ENCODE measurements at places on chromosomes 6 and 20.
A peak's percentile ranks its signal among the peaks of the same experiment; 100 is the strongest.

DNA sequence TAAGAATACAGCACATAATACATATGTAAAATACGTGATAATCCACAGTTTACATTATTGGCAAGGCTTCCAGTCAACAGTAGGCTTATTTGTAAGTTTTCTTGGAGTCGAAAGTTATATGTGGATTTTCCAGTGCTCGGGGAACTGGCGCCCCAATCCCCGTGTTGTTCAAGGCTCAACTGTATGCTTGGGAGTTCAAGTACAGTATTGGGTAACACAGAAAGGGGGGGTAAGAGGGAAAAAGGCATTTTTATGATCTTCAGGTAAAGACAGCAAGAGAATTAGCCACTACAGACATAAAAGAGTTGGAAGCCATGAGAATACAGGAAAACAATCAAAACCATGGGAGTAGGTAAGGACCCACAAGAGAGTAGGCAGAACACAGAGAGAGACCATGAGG is 16.4 kb downstream of the PSMB1 start:
- DNase-seq = no peak

DNA sequence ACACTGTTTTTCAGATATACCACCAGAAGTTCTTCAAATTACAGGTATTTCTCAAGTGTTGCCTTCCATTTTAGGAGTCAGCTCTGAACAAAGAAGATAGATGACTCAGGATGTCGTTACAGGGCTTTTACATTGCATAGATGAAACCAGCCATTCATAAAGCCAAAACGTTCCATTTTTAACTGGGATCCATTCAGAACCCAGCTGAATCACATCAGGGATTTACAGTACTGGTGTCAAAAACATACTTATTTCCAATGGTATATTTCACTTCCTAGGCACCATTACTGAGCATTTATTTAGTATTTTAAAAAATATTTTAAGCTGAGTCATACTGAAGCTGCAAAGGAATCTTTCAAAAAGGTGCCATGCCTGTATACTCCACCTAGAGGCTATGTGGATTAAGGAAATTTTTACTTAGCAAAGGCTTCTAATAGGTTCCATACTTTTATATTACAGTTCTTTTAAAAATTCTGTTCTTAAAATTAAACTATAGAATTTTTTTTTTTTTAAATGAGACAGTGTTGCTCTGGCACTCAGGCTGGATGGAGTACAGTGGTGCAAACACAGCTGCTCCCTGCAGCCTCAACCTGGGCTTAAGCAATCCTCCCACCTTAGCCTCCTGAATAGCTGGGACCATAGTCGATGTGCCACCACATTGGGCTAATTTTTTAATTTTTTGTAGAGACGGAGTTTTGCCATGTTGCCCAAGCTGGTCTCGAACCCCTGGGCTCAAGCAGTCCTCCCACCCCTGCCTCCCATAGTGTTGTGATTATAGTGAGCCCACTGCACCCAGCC is 2.6 kb downstream of the ASF1A start:
- no peak for DNase-seq

DNA sequence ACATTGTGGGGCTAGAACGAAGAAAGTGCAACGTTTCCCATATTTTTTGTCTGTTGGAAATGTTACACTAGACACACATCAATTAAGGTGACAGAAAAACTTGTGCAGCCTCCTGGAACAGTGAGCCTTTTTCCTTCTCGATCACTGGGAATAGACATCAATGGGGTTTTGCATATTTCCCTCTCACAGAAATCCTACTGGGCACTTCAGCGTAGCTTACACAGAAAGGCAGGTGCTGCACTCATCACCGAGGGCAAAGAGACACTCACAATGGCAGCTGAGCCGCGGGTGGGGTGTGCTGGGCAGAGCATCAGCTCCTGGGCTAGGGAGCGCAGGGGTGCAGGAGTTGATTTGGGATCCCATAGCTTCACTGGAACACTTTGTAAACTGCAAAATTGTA is 64.5 kb downstream of the THBS2 start:
- DNase-seq = peak; percentile 64

DNA sequence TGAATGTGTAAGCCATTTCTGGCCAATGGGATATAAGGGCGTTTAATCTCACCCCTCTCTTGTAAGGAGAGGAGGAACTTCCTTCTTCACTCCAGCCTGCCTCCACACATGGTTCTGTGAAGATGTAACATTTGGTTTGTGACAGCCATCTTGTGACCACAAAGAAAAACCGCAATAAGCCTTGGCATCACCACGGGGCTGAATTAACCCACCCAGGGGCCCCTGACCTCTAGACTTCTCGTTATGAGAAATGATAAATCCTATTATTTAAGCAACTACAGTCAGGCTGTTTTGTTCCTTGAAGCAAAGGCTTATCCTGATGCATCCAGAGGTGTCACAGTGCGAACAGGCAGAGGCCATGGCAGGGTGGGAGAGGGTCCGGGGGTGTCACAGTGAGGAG is 139.7 kb downstream of the CDC5L start:
- no peak for DNase-seq

DNA sequence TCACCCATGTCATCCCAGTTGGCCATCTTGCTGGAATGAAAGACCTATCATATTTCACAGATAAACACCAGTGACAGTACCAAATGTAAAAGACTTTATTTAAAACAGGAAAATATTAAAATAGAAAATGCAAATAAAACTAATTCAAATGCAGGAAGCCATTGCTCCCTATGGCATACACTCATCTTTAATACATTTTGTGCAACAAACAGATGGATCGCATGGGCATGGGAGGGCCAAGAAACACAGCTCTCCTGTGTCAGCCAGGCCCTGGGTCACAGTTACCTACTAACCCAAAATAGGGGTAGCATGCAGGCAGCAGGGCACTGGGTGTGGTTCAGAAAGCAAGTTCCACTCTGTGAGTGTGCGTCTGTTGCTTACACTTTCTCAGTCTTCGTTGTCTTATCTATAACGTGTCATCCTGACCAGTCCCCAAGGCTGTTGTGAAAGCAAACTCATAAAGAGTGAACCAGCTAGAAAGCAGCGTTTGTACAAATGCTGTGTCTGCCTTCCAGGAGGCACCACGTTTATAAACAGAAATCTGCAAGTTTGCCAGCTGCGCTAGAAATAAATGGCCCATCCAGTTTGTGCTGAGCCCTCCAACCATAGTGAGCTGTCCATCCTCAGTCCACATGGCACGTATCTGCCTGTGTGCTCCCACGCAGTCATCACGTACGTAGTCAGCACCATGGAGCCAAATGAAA is 180.5 kb downstream of the SYNDIG1 start:
- no peak for DNase-seq

GRCh38 chr6:13715444-13715883 is 3.8 kb upstream of the RANBP9 start:
- no peak for DNase-seq

- DNase-seq = no peak
Observed at GRCh38 chr6:99297006-99297405, 52.5 kb downstream of the FAXC start.

DNA sequence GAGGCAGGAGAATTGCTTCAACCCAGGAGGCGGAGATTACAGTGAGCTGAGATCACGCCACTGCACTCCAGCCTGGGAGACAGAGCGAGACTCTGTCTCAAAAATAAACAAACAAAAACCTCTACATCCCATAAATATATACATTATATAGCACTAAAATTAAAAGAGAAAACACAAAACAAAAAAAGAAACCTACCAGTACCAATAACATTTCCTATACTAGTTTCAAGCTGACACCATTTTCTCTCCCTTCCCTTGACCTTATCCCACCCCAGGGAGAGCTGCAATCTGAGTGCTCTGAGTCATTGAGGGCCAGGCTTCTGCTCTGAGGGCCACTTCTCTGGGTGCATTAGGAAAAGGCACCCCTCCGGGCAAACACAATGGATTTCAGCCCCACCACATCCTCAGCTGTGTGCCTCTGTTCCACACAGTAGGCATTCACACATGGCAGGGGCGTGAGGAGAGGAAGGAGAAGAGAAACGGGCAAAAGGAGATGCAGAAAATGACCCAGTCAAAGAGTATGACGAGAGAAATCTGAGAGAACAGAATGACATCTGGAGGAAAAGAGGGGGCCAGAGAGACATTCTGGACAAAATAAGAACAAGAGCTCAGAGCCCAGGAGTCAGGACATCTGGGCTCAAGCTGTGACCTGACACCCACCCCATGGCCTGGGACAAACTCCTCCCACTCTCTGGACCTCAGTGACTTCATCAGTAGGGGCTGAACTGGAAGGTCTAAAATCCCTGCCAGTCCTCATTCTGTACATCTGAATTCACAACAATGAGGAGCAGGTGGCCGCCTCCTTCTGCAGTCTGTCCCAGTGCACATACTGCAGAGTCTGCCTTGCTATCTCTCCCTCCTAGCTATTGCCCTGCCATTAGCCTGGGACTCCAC is 18.2 kb downstream of the TRIM26 start:
- DNase-seq = no peak

DNA sequence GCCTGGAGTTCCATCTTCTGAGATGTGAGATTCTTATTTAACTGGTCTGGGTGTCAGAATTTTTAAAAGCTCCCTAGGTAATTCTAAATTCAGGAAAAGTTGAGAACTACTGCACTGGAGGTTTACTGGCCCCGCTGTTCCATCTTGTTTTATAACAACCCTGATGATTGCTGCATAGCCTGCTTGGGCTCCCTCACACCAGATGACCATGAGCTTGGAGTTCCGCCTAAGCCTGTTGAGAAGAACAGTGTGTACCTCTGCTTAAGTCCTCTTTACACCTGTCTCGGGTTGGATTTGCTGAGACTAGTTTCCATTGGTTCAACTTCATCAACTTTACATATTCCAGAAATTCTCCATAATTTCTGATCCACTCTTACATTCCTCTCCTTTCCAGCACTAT is 77.9 kb downstream of the FKBP5 start:
- no peak for DNase-seq

DNA sequence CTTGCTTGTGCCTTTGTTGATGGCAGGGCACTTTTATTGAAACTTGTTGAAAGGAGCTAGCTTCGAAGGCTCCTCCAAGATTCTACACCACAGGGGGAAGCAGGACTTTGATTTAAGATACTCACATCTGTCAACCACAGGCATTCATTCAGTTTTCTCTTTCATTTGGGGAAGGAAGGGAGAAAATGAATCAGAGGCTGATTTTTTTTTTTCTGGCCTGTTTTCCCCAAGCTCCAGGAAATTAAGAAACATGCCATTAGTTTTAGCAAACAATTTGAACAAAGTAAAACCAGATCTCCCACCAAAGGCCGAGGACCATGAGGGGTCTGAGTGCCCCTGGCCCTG is 8.7 kb upstream of the APCDD1L start:
- no peak for DNase-seq

DNA sequence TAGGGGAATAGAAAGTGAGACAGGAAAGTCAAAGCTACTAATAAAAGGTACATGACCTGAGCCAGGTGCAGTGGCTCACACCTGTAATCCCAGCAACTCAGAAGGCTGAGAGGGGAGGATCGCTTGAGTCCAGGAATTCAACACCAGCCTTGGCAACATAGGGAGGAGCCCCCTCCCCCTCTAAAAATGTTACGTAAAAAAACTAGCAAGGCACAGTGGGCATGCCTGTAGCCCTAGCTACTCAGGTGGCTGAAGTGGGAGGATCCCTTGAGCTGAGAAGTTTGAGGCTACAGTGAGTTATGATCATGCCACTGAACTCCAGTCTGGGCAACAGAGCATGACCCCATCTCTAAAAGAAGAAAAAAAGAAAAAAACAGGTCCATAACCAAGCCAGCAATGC is 186.1 kb upstream of the RIN2 start:
- DNase-seq = no peak

DNA sequence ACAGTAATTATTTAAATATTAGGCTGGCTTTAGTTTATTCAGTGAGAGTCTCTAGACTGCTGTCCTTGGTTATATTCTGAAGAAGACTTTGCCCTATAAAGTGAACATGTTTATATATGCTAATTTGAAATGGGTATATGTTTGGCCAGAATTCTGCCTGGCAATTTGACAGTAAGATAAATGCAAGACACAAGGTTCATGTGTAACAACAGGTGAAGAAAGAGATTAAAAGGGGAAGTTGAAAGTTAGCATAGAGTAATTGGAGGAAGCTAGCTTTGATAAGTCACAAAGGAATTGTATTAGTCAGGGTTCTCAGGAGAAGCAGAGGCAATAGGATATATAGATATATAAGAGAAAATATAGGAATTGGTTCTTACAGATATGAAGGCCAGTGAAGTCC is 191.4 kb downstream of the CENPW start:
- no peak for DNase-seq

DNA sequence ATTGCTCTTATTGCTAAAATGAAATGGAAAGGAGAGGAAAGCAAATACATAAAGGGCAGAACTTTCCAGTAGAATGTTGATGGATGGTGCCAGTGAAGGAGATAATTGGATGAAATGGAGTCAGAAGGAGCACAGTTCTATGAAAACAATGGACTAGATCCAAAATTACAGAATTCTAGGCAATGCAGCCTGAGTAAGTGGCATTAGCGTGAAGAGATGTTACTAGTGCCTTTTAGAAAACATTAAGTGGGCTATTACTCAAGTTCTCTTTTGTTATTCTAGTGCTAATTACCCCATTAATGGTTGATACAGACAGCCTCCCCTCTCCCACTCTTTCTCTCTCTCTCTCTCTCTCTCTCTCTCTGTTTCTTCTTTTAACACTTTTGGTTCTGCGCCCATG is 209.5 kb upstream of the RGS17 start:
- DNase-seq = no peak

All from mesenteric fat pad (tissue), 1 donor.